ENCODE measurements at places on chromosomes 6 and 20. TPM values are rescaled to one million over a fixed set of nuclear protein-coding genes. Genes with fewer than 3 reads are reported as not detected.

Gene RNF5
- 122 TPM for total RNA-seq

DNA sequence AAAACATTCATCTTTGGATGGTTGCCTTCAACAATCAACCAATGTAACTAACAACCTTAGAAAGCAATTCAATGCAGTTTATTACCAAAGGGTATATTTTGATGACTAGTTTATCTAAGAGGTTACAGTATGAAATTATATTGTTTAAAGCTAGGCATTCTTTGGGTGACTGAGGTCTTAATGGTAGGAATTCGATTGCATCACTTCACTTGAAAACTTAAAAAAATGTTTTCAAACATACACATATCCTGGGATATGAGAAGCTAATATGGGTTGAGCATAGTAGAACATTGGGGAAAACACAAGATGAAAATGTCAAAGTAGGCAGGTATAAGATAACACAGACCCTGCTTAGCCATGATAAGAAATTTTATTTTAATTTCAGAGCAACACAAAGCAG is 144.6 kb upstream of the BMP5 start:
- DNase-seq, result no peak

DNA sequence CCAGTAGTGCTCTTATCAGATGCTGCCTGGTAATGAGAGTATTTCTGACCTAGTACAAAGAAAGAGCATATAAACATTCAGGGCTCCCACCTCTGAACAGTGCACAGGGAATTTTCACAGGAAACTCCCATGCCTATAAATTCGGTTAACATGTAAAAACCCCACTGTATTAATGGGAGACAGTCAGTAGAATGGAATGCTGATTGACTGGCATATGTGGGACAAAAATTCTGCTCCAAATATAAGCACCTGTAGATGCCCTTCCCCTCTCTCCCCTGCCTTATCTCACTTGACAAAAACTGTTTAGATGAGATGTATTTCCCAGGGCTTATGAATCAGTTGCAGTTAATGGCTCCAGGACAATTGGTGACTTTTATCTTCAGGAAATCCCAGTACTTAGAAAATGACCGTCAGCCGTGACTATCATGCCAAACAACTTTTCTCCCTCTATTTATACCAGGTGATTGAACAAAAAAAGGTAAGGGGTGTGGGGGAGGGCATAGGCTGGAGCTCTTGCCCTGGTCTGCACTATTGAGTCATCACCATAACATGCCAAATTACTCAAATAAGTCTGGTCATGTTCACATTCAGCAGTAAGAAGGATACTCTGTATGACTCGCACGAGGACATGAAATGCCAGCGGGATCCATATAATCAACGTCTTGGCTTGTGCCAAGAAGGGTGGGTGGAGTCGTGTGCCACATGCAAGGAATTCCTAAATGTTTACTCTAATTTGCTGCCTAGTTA is 176.4 kb upstream of the BMP2 start:
- no peak for DNase-seq

DNA sequence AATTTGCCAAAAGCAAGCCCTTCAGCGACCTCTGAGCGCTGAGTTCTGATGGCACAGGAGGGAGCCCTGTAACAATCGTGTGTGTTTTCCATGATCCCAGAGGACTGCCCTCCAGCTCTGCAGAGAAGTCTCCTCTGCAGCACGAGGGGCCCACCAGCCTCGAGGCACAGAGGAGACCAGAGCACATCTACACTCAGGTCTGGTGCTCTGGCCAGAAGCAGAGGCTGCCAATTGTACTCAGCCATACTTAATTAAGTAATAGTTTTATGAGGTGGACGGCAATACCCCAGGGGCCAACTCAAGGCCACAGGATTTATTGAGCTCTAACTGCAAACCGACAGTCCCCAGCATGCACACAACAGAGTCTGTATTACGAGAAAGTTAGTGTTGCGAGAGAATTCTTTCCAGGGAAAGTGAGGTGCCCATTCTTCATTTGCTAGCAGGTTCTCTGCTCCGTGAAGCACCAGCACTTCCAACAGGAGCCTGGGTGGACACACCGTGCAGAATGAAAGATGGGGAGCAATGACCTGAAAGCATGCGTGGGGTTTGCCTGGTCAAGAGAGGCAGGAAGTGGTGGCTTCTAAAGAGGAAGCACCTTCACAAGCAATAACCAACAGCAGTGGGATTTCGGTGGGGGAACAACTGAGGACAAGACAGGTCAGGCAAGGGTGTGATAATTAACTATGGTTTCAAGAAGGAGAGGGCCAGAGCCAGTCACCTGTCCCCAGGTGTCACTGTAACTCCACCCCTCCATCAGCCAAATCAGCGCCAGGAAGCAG is 92.8 kb upstream of the FOXC1 start:
- DNase-seq, result no peak

- no peak for DNase-seq
These were observed 80.0 kb upstream of the PREP start for GRCh38 chr6:105482921-105483320.

- no peak for DNase-seq
These were observed 29.8 kb downstream of the PSMB9 start for GRCh38 chr6:32883789-32884188.

DNA sequence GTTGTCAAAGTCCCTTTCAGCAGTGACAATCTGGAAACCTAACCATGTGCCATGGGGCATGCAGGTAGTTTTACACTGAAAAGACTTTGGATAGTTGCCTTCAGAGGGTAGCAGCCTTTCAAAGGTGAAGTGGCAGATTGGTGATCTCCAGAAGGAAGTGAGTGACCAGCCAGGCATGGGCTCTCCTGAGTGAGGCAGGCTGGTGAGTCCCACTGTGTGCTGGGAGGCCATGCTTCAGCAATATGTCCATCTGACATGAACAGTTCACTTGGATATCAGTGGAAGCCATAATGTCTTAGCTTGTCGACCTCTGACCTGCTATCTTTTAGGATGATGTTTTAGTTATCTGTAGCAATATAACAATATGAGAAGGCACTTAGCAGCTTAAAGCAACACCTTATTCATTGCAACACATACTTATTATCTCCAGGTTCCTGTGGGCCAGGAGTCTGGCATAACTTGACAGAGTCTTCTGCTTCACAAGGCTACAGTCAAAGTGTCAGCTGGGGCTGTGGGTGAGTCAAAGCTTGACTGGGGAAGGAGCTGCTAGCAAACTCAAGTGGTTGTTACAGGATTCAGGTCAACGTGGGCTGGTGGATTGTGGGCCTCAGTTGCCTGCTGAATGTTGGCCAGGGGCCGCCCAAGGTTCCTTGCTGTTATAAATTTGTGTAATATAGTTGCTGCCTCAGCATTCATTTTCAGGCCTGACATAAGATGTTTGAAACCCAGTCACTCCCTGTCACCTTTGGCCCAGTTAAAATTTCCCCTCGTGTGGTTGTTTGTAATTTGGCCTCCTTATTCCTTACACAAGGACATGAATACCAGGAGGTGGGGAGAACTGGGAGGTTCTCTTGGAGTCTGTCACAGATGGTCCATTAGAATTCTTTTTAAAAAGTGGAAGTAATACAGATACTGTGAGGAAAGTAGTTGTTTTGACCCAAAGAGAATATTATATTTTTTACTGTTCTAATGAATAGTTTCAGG is 100.2 kb downstream of the UST start:
- no peak for DNase-seq

Data from G401 (cell line).